ENCODE measurements at places on chromosomes 1 and 21. TPM values are rescaled to one million over a fixed set of nuclear protein-coding genes. Genes with fewer than 3 reads are reported as not detected.

- DNase-seq = no peak
Measured at GRCh38 chr1:8717148-8717547, 100.3 kb downstream of the RERE start.

PRELP gene
- total RNA-seq = under 0.01 TPM

DNA sequence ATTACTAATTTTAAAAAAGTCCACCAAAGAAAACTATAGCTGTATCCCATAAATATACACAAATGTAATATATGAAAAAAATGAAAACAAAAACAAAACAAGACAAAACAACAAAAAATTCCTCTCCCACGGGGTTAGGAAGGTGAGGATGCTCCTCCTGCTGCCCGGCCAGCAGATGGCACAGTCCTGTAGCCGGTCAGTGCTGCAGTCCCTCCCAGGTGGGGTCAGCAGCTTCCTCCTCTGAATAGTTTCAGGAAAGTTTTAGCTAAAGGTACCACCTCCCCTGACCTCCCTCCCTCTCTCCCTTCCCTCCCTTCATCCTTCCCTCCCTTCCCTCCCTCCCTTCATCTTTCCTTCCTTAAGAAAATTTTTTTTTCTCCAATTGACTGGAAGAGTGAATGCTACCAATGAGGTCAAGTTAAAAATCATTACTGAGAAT, 67.8 kb upstream of the BCL10 start:
- peak; percentile 55 for DNase-seq

GRCh38 chr1:97017895-97018294, 296.3 kb downstream of the PTBP2 start:
- no peak for DNase-seq
